ENCODE measurements at places on chromosomes 3 and 15.

DNA sequence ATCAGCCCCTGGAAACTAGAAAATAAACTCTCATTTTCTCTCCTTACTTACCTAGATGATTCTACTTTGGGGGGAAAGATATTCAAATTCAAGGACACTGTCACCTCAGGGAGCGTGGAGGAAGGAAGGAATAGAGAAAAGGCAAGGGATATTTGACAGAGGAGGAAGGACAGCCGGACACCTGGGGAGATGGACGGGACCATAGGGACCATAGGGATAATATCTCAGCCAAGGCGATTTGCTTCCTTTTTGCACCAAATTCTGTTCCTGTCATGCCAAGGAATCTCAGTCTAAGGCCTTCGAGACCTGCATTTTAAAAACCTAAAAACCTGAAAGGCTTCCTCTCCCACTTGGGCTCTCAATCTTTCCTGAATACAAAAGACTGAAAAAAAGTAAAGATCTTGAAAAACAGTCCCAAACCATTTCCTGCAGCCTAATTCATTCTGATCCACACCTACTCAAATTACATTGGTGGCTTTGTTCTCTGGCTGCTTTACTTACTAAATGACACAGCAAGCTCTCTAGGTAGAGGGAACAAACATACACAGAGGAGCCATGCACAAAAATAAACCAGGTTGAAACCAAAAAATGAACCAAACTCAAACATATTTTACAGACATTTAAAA lies 73.9 kb upstream of the SLC24A5 start:
- DNase-seq: no peak

DNA sequence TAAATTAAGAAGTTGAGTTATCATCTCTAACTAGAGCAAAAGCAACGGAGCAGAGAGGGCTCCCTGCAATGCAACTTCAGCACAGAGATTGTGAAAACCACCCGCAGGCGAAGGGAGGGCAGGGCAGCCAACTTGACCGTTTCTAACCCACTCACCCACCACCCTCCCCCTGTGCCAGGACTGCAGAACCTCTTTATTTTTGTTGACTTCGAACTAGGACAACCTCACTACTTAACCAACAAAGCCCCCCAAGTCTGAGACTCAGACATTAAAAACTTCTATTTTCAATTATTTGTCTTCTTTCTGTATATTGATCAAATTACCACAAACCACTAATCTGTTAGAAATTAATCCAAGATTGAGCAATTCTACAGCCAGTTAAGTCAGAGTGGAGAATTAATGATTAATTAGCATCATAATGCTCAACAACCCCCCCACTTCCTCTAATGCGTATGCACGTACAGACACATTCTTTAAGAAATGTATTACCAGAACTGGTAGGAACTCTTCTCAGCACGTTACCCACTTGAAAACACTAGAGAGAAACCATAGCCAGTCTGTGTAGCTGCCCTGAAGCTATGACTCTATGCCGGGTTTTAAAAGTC lies 2.0 kb downstream of the MGLL start:
- DNase-seq: no peak

GRCh38 chr3:132703733-132704132 lies 18.5 kb downstream of the NPHP3 start:
- no peak for DNase-seq

GRCh38 chr15:33191591-33191990 lies 2.9 kb downstream of the FMN1 start:
- DNase-seq: no peak

- DNase-seq: no peak
Measured at GRCh38 chr3:80553211-80553610, 785.4 kb upstream of the ROBO1 start.

GRCh38 chr3:12947504-12948369 lies 106.4 kb upstream of the RPL32 start:
- no peak for DNase-seq

- no peak for DNase-seq
Measured at GRCh38 chr3:74787011-74787410, 172.6 kb upstream of the CNTN3 start.

- DNase-seq: no peak
Measured at GRCh38 chr3:175065497-175065896, 206.4 kb downstream of the NAALADL2 start.

- no peak for DNase-seq
Measured at GRCh38 chr3:175199961-175200360, 340.8 kb downstream of the NAALADL2 start.

DNA sequence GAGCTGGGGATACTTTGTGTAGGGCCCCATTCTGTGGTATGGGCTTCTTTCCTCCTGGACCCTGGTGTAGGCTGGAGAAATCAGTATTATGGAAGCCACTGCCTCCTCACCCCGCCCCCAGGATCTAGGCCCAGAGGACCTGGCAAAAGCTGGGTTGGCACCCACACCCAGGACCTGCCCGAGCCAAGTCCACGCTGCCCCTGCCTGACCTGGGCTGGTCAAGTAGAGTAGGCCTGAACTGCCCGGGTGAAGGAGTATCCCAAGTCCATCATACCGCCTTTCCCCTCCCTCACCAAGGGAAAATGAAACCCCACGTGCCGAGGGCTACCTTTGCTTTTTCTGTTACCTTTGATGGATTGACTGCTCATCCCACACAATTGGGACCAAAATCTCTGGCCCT lies 37.7 kb upstream of the TRAK1 start:
- no peak for DNase-seq

- DNase-seq: no peak
Measured at GRCh38 chr3:14535616-14536015, 4.5 kb downstream of the GRIP2 start.

GRCh38 chr3:139105154-139105702 lies 60.5 kb upstream of the PRR23C start:
- no peak for DNase-seq

GRCh38 chr3:40187945-40188344 lies 121.6 kb upstream of the EIF1B start:
- no peak for DNase-seq

GRCh38 chr3:94303266-94303665 lies 240.4 kb downstream of the NSUN3 start:
- no peak for DNase-seq

- no peak for DNase-seq
Measured at GRCh38 chr3:46129588-46130272, 78.4 kb downstream of the CCR1 start.

GRCh38 chr15:62432702-62433398 lies 267.8 kb upstream of the C2CD4B start:
- no peak for DNase-seq

DNA sequence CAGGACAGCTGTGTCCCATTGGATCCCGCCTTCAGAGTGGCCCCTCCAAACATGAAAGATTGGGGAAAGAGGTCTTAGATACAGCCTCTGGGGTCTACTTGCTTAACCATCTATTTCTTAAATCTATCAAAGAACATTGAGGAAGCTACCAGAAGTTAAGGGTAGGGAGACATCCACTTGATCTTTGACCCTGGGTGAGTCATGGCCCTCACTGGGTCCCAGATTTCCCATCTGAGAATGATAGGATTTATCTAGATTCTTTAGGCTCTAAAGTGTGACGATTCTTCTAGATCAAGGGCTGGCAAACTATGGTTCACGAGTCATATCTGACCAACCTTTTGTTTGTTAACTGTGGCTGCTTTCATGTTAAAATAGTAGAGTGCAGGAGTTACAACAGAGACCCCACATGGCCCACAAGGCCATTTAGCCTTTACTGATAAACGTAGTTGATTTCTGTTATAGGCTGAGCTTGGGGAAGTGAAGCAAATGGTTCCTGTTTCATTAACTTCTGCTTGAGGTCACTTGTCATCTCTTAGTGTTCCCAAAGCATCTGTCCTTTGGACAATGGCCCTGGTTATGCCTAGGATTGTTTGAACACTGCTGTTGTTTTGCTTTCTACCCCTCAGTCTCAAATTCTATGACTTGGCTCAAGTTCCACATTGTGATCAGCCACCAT lies 8.0 kb downstream of the MUC13 start:
- DNase-seq: no peak

GRCh38 chr3:182451871-182452270 lies 341.4 kb upstream of the ATP11B start:
- no peak for DNase-seq

DNA sequence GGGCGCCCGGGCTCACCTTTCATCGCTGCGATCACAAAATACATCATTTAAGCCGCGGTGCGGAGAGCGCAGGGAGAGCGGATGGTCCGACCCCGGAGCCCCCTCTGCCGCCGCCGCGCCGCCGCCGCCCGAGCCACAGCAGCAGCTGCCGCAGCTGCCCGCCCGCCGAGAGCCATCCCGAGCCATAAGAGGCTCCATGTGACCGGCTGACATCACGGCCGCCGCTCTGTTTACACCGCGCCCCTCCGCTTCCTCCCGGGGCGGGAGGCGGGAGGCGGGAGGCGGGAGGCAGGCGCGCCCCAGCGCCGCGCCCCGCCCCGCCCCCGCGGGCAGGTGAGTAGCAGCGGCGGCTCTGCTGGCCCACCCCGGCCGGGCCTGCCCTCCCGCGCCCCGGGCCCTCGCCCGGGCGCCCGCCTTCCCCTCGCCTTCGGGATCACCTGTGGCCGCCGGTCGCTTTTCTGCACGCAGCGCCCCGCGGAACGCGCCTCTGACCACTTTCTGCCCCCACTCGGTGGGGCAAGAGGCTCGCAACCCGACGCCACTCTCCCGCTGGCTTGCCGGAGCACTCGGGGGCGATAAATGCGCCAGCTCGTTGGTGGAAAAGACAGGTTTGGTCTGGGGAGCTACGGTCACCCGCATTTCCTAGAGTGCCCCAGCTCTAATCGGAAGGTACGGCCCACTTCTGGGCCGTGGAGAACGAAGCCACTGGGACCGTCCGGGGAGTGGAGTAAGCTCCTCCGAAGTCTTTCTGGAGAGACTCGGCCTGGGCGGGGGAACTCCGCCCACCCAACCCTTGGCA lies 113.6 kb upstream of the ICE2 start:
- peak; percentile 66 for DNase-seq

GRCh38 chr3:160150066-160150465 lies 75.2 kb upstream of the C3orf80 start:
- DNase-seq: no peak

DNA sequence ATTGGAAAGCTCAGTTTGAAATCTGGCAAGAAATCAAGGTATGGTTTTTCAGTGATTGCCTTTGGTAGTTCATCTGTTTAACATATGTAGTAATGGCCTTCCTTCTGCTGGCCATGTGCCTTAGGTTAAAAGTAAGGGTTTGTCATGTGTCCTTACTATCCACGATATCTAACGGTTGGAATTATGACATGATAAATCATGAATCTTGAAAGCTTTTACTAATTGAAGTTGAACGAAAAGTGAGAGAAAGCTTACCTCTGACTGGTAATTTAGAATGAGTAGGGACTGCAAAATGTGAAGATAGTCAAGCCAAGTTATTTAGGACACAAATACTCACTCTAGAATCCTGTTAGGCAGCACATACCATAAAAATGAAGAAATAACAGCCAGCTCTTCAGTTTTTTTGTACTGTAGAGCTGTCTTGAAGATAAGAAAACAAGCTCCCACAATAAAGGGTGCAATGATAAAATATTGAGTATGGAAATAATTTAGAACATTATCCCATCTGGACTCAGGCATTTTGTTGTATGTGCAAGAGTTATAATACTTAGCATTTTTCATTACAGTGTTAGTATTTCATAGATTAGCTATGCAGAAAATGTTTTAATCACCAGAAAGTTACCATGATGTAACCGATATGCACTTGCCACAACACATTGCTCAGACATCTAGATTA lies 303.4 kb downstream of the ZNF385D start:
- no peak for DNase-seq

- no peak for DNase-seq
Measured at GRCh38 chr3:136602818-136603217, 149.4 kb downstream of the STAG1 start.

DNA sequence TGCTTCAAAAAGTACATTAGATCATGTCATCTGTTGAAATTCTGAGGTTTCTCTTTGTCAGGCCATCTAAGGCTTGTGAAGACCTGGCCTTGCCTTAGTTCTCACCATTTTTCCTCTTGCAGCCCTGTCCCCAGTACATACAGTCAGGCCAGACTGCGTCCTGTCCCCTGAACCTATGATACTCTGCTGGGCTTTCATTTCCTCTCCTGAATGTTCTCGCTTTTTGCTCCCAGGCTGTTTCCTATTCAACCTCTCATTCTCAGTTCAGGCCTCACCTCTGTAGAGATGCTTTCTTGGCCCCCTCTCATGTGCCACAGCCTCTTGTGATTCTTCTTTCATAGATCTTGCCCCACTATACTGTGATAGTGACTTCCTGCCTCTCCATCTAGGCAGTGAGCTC lies 648.8 kb upstream of the KCNMB2 start:
- DNase-seq: no peak

DNA sequence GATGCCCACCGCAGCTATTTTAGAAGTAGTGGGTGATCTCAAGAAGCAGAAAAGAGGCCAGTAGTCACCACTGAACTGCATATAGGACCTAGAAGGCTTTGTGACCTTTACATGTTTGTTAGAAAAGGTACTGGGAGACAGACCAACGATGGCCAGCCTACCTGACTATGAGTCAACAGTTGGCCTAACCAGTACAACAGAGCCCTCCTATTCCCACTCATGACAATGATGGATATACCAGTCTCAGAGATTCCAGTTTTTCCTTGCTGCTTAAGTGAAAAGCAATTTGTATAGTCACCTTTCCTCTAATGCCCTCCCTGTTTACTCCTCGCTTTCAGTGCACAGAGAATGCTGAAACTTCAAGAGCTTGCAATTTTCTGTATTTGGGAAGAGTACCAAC lies 86.6 kb upstream of the PPIB start:
- no peak for DNase-seq

DNA sequence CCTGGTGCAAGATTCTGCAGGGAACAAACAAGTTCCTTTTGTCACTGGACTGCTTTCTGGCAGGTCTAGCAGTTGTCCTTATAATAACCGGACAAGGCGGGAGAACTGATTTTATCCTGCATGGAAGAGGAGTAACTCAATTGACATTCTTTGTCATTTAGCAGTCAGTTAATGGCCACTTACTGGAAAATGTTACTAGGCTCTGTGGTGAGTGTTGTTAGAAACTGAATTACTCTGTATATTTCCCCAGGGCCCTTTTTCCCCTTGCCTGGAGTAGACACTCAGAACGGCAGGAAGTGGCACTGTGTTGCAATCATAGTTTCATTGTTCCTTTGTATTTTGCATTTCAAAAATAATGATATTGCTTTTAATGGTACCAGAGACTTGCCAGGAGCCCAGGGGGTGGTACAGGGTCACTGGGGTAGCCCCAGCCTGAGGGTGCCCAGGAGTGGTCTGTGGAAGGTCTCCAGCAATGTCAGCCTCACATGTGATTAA lies 318.6 kb upstream of the LRRFIP2 start:
- no peak for DNase-seq

GRCh38 chr3:65024148-65024547 lies 336.3 kb upstream of the ADAMTS9 start:
- no peak for DNase-seq

Data from progenitor cell of endocrine pancreas (in vitro differentiated cells).